ENCODE measurements at places on chromosomes 13 and 19. TPM values are rescaled to one million over a fixed set of nuclear protein-coding genes. Genes with fewer than 3 reads are reported as not detected.

DNA sequence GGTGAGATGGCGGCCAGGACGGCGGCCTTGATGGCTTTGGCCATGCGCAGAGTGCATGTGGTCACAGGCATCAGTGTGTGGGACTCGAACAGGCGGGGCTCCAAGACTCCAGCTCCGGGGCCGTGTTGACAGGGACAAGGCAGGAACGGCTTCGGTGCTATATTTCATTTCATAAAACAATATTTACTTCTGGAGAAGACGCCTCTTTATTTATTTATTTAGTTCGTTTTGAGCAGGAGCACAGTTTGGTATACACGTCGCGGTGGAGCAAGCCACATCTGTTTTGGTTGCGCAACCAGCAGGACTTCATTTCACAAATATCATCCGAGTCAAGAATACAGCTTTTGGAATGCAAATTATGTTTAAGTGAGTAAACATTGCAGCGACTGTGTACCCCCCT, 166.7 kb upstream of the TSHZ3 start:
- H3K36me3 ChIP-seq: no peaks in the 10 kb centered on the region
- DNase-seq: no peak
- no peak overlapping the region for H3K27ac ChIP-seq
- H3K4me1 ChIP-seq: no peaks in the 10 kb centered on the region
- H3K27me3 ChIP-seq: no peaks in the 10 kb centered on the region

DNA sequence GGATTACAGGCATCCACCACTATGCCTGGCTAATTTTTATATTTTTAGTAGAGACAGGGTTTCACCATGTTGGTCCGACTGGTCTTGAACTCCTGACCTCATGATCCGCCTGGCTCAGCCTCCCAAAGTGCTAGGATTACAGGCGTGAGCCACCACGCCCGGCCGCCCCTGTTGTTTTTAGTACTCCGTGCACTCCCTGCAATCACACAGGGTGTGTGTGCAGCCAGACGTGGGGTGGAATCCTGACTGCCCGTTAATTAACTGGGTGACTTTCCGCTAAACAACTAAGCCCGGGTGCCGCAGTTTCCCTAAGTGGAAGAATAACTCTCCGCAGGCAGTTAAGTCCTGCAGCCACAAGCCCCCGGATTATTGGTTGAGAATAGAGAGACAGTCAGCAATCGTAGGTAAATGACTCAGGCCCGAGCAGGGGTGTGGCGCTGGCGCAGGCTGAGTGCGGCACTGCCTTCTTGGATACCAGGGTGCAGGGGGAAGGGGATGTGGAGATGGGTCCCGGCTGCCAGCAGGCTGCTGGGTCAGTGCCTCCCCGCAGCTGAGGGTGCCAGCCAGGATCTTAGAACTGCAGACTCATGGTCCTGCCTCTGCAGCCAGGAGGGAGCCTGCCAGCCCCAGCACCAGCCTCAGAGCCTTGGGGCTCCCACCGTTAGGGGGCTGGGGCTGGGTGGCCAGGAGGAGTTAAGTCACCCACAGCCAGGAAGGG, 6.1 kb upstream of the FXYD3 start:
- peaks cover 3% of the 10 kb centered on the region for H3K27me3 ChIP-seq
- H3K4me1 ChIP-seq: peaks cover 7% of the 10 kb centered on the region
- no peak overlapping the region for H3K27ac ChIP-seq
- no peak for DNase-seq
- H3K4me3 ChIP-seq: no peak overlapping the region
- no peaks in the 10 kb centered on the region for H3K36me3 ChIP-seq

DNA sequence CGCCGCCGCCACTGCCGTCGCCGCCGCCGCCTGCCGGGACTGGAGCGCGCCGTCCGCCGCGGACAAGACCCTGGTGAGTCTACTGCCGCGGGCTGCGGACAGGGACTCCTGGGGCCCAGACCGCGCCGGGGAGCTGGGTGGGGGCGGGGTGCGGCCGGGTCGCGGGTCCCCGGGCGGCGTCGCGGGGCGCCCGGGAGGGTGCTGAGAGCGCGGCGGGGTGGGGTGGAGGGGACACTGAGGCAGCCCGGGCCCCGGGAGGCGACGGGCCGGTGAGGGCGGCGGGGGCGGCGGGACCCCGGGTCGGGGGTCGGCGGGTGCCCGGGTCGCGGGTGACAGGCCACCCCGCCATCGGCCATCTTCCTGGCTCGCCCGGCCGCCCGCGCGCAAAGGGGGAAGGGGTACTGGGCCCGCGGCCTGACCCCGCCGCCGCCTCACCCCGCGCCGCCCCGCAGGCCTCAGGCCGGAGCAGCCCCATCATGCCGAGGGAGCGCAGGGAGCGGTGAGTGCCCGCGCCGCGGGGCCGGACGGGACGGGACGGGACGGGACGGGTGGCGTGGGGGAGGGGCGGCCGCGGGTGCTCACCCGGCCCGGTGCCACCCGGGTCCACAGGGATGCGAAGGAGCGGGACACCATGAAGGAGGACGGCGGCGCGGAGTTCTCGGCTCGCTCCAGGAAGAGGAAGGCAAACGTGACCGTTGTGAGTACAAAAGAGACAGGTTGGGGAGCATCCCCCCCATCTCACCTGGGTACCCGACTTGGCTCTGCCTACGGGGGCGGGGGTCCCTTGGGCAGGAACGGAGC, 489 bp downstream of the CCNE1 start:
- DNase-seq: peak; percentile 43
- H3K4me3 ChIP-seq: peak overlapping the region; percentile 53
- no peak overlapping the region for H3K27ac ChIP-seq
- no peaks in the 10 kb centered on the region for H3K36me3 ChIP-seq
- peaks cover 8% of the 10 kb centered on the region for H3K4me1 ChIP-seq

GRCh38 chr13:50629966-50630365, 213.5 kb downstream of the DLEU7 start:
- no peak for DNase-seq
- H3K36me3 ChIP-seq: no peaks in the 10 kb centered on the region
- no peaks in the 10 kb centered on the region for H3K4me1 ChIP-seq
- no peak overlapping the region for H3K27ac ChIP-seq
- H3K4me3 ChIP-seq: no peak overlapping the region
- H3K27me3 ChIP-seq: no peaks in the 10 kb centered on the region

DNA sequence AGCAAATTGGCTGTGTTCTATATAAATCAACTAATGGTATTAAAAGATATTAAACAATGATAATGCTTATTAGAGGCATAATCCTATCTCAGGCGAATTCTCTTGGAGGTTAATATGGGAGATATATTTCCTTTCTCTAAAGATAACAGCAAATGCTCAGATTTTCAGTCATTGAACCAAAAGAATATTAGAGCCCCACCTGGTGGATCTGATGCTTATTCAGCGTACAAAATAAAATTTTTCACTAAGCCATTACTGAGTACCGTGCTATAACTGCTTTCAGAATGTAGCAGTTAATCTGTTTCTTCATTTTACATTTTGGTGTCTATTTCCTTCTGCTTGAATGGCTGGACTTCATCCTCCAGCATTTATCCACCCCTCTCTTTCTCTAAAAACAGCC, 143.3 kb upstream of the IPO5 start:
- no peak overlapping the region for H3K4me3 ChIP-seq
- no peaks in the 10 kb centered on the region for H3K27me3 ChIP-seq
- H3K36me3 ChIP-seq: no peaks in the 10 kb centered on the region
- no peak overlapping the region for H3K27ac ChIP-seq
- no peaks in the 10 kb centered on the region for H3K4me1 ChIP-seq

DNA sequence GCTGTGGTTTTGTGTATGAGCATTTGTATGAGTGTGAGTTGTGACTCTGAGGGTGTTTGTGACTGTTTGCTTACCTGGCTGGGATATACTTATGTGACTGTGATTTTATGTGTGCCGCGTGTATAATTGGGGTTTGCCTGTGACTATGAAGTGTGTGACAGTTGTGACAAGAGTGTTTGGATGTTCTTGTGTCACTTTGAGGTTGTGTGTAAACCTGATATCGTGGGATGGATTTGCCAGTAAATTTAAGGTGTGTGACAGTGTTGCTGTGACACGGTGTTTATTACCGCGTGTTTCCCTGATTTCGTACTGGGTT, 442 bp downstream of the ZNF420 start:
- H3K4me3 ChIP-seq: peak overlapping the region; percentile 61
- peak overlapping the region; percentile 84 for H3K27ac ChIP-seq
- DNase-seq: no peak
- no peaks in the 10 kb centered on the region for H3K27me3 ChIP-seq
- peaks cover 7% of the 10 kb centered on the region for H3K4me1 ChIP-seq

- H3K4me3 ChIP-seq: no peak overlapping the region
- peak; percentile 33 for DNase-seq
- no peaks in the 10 kb centered on the region for H3K4me1 ChIP-seq
- H3K27ac ChIP-seq: no peak overlapping the region
- H3K27me3 ChIP-seq: no peaks in the 10 kb centered on the region
- H3K36me3 ChIP-seq: no peaks in the 10 kb centered on the region
Observed at GRCh38 chr13:101942038-101942437, 459.8 kb downstream of the FGF14 start.

DNA sequence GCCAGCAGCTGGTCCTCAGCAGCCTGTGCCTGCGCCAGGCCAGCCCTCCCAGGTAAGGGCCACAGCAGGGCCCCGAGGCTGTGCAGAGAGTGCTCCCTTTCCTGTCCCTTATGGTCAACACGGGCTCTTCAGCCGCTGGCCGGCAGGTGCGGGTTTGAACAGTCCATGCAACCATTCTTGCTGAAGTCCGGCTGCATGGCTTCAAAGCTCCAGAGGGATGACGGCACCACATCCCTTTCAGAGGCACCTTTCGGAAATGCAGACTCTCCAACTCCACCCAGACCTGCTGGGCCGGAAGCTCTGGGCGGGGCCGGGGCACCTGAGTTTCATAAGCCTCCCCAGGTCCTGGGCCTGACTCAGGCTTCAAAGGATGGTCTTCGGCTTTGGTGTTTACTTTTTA, 81.3 kb downstream of the SPACA7 start:
- DNase-seq: no peak
- no peaks in the 10 kb centered on the region for H3K27me3 ChIP-seq
- H3K4me3 ChIP-seq: no peak overlapping the region

GRCh38 chr19:4911786-4912672, 2.7 kb downstream of the UHRF1 start:
- H3K4me3 ChIP-seq: peak overlapping the region; percentile 93
- no peak overlapping the region for H3K27ac ChIP-seq
- DNase-seq: peak; percentile 26
- no peaks in the 10 kb centered on the region for H3K27me3 ChIP-seq
- no peaks in the 10 kb centered on the region for H3K36me3 ChIP-seq
- peaks cover 27% of the 10 kb centered on the region for H3K4me1 ChIP-seq

- H3K4me1 ChIP-seq: no peaks in the 10 kb centered on the region
- H3K27me3 ChIP-seq: peaks cover 4% of the 10 kb centered on the region
- DNase-seq: no peak
- no peak overlapping the region for H3K4me3 ChIP-seq
Observed at GRCh38 chr19:3833578-3834348, 35.1 kb downstream of the ZFR2 start.

- no peaks in the 10 kb centered on the region for H3K27me3 ChIP-seq
- peaks cover 21% of the 10 kb centered on the region for H3K4me1 ChIP-seq
- no peak for DNase-seq
- H3K27ac ChIP-seq: peak overlapping the region; percentile 3
- H3K4me3 ChIP-seq: no peak overlapping the region
- H3K36me3 ChIP-seq: no peaks in the 10 kb centered on the region
Observed at GRCh38 chr13:26605845-26606244, 48.4 kb downstream of the WASF3 start.

GRCh38 chr13:113304121-113304520, 7.1 kb downstream of the LAMP1 start:
- no peaks in the 10 kb centered on the region for H3K4me1 ChIP-seq
- no peak overlapping the region for H3K27ac ChIP-seq
- H3K27me3 ChIP-seq: no peaks in the 10 kb centered on the region
- no peak for DNase-seq

- H3K27me3 ChIP-seq: no peaks in the 10 kb centered on the region
- H3K36me3 ChIP-seq: peaks cover 4% of the 10 kb centered on the region
- peak within 1 kb of the TSS; percentile 97 for H3K4me3 ChIP-seq
- H3K27ac ChIP-seq: peak within 1 kb of the TSS; percentile 78
- H3K4me1 ChIP-seq: no peaks in the 10 kb centered on the region
Observed at GRCh38 chr13:51222037-51222685, at the start of gene FAM124A. Gene FAM124A, plus strand, starts transcription at chr13:51222398. Its CDS starts 104 bp downstream, at chr13:51222502.

Gene PLK5
- 0.11 TPM for total RNA-seq

Gene CEACAM7
- total RNA-seq: not detected

Gene DCAF15
- 18.2 TPM for total RNA-seq

Gene TNFRSF19
- total RNA-seq: 31.6 TPM

Gene ZIC2
- not detected for total RNA-seq

Gene ZNF582
- 4.4 TPM for total RNA-seq
